ENCODE measurements at places on chromosomes 11 and 22. TPM values are rescaled to one million over a fixed set of nuclear protein-coding genes. Genes with fewer than 3 reads are reported as not detected.

Gene MLC1
- total RNA-seq: 0.10 TPM

Gene RAG2
- not detected for total RNA-seq

GRCh38 chr11:5910540-5910939 is 17.5 kb downstream of the OR52E5 start:
- DNase-seq: peak; percentile 8

DNA sequence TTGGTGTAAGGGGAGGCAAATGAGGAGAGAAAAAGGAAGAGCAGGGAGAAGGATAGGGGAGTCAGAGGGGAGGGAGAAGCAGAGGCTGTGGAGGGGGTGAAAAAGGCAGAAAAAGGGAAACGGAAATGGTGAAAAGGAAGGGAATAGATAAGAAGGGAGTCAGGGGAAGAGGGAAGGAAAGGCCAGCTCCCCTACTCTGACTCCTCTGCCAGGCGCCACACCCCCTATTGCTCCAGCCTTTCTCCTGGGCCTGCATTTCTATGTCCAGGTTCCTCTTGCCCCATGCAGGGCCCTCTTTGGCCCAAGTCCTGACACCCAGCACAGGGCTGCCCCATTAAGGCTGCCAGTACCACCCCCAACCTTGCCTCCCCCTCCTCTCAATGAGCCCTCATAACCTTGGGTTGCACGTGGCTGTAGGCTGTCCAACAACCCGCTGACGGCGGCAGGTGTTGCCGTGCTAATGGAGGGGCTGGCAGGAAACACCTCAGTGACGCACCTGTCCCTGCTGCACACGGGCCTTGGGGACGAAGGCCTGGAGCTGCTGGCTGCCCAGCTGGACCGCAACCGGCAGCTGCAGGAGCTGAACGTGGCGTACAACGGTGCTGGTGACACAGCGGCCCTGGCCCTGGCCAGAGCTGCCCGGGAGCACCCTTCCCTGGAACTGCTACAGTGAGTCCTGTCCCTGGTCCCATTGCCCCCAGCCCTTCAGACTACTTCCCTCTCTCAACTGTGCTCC is 3.4 kb upstream of the NHERF4 start:
- no peak for DNase-seq

Gene CRYAB
- not detected for total RNA-seq

Gene CASP12
- total RNA-seq: not detected

DNA sequence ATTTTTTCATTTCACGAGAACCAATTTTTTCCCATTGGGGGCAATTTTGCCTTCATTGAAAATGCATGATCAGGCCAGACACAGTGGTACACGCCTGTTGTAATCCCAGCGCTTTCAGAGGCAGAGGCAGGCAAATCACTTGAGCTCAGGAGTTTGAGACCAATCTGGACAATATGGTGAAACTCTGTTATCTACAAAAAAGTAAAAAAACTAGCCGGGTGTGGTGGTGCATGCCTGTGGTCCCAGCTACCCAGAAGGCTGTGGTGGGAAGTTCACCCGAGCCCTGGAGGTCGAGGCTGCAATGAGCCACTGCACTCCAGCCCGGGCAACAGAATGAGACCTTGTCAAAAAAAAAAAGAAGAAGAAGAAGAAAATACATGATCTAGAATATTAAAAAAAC is 19.2 kb upstream of the UPK3A start:
- DNase-seq: no peak

GRCh38 chr11:62402226-62402959 is 16.4 kb upstream of the SCGB1A1 start:
- no peak for DNase-seq

- no peak for DNase-seq
Measured at GRCh38 chr11:27381238-27381666, 18.2 kb upstream of the CCDC34 start.

GRCh38 chr11:67307545-67308001 is 4.2 kb downstream of the SSH3 start:
- DNase-seq: no peak

Gene IL18
- 0.32 TPM for total RNA-seq

DNA sequence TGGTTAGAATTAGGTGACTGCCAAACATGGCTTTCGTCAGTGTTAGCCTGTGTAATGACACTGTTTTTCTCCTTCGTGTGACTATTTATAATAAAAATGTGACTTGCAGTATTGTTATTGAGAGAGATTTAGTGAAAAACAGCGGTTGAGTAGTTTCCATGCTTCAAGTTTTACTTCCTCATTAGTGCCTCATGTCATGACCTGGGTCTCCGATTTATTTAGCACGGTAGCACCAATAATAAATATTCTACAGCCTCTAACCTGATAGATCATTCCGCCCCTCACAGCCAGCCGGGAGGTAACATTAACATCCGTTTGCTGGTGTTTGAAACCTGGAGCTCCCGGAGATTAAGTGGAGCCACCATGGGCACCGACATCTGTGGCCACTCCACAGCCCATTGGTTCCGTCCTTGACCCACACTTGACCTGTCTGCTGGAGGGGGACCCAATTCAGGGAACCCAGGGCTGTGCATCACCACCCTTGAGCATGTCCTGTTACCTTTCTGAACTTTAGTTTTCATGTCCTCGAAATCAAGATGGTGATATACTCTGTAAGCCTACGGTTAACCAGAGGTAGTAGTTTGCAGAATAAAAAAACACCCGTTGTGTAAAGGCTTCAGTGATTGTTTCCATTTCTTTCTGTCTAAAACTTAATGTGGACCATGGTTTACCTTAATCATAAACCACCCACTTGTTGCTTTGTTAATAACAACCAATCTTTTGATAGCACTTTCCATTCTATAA is 104.1 kb downstream of the ATXN10 start:
- no peak for DNase-seq

DNA sequence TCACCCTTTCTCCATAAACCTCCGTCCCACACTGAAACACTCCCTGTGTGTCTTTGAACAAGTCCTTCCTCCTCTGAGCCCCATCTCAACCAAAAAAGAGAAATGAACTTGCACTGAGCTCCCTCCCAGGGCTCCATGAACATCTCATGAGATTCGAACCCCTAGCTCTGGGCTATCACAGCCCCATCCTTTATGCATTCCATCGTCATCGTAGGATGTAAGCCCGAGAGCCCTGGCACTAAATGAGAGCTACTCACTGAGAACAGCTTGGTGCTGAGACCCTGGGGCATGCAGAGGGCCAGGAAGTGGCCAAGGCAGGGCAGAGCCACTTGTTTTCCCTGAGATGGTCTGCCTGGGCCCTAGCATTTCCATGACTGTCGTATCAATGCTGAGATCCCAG is 12.9 kb upstream of the SLC43A3 start:
- DNase-seq: no peak

Data from HT1080 (cell line).